ENCODE measurements at places on chromosomes 1 and 21.
A peak's percentile ranks its signal among the peaks of the same experiment; 100 is the strongest.

DNA sequence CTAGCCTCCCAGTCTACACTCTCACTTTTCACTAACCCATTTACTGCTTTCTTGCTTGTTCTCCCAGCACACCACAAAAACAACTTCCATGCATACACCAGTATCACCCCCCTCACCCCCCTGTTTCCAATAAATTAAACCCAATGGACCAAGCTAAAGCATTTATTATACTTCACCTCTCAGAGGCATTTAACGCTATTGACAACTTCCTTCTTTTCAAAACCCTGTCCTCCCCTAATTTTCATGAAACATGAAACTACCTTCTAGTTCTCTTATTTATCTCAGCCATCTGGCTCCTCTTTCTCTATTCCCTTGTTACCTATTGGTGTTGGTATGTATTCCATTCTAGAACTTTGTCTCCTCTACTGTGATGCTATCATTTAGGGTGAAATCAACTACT lies 32.3 kb downstream of the PTPRC start:
- DNase-seq, result no peak

DNA sequence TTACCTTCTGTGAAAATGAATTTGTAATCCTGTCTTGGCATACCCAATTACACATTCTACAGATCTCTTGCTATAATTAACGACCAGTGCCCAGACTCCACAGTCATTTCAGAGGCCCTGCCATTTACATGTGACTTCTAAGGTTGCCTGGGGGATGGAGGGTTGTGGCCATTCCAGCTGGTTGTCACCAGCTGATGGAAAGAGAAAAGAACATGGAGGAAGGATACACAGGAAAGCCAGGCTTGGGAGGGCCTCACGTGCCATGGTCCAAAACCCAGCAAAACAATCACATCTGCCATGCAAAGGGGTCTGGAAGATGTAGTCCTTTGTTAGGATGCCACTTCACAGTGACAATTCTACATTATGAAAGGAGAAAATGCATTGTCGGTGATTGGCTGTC lies 59.3 kb downstream of the LAMC2 start:
- no peak for DNase-seq

DNA sequence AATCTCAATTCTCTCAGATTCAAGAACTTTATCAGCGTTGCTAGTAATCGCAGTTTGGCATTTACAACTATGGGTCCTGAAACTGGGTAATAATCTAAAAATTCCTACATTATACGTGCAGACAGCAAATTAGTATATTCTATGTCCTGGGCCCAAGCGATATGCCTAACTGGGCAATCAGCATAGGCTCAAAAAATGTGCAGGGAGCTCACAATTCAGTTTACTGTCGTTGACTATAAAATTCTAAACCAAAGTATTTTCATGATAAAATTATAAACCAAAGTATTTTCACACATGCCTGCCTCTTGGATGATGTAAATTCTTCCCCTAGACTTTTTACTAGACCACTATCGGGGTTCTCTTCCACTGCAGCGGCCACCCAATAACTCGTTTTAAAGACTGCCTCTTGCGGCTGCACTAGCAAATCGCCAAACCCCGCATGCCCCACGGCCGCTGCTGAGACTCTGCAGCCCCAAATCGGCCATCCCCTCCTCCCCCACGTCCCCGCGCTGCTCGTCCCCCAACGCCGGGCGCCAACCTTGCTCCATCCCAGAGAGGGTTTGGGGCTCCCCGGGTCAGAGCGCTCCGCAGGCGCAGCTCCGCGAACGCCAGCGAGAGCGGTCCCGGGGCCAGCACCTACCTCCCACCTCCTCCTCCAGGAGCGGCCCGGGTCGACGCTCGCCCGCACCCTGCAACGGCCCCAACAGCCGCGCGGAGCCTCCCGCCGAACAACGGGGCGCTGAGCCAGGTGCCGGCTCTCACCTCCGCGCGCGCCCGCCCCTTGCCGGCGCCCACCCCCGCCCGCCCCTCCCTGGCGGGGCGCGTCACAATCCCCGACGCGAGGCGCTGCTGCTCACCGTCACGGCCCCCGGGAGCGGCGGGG lies 506 bp downstream of the SSX2IP start:
- peak; percentile 16 for DNase-seq

DNA sequence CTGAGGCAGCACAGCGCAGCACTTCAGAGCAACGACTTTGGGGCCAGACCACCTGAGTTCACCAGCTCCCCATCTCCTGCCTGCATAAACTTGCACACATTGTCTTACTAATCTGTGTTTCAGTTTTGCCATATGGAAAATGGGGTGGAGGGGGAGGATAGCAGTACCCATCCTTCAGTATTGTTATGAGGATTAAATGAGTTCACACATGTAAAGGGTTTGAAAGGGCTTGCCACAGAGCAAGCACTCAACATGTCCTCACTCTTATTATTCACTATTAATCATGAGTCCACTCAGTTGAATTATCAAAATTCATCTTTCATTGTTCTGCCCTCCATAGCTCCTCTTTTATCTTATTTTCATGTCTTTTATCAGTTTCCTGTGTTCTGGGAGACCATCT lies 40.1 kb upstream of the BMP8B start:
- DNase-seq, result no peak

GRCh38 chr1:173294843-173295242 lies 87.7 kb upstream of the TNFSF4 start:
- no peak for DNase-seq

DNA sequence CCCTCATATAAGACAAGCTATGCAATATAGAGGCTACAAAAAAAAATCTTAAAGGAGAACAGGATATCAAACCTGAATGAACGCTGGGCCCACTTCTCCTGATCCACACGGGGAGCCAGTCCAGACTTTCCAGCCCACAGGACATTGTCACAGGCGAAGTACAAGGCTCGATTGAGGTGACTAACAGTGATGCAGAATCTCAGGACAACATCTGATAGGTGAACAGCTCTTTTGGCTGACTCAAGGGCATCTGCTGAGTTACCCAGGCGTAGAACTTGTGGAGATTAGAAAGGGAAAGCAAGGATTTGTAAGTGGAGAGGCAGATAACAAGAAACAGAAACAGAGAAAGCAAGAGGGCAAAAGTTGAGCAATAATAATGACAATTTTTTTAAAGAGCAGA lies 1.8 kb downstream of the PEX11B start:
- peak; percentile 21 for DNase-seq

DNA sequence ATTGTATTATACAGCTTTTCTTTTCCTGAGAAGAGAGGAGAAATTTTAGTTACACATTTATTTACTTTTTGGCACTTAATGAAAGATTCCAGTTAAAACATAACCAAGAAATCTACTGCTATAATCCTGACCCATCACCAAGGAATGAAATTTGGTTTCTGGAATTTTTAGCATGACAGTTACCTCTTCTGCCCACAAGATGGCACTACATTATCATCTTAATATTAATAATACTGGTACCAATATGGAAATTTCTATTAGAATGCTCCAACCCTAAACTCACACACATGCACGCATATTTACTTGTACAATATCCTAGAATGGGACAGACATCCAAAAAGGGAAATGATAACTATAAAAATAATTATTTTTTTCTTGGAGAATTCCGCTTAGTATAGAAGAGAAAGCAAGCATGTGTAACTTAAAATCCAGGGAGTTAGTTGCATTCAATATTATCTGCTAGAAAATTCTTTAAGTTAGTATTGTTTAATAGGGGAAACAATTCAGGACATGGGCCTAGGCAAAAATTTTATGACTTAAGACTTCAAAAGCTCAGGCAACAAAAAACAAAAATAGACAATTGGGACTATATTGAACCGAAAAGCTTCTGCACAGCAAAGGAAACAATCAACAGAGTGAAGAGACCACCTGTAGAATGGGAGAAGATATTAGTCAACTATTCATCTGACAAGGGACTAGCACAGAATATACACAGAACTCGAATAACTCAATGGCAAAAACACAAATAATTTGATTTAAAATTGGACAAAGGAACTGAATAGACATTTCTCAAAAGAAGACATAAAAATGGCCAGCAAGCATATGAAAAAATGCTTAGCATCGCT lies 37.4 kb downstream of the MAP3K21 start:
- DNase-seq, result peak; percentile 15

DNA sequence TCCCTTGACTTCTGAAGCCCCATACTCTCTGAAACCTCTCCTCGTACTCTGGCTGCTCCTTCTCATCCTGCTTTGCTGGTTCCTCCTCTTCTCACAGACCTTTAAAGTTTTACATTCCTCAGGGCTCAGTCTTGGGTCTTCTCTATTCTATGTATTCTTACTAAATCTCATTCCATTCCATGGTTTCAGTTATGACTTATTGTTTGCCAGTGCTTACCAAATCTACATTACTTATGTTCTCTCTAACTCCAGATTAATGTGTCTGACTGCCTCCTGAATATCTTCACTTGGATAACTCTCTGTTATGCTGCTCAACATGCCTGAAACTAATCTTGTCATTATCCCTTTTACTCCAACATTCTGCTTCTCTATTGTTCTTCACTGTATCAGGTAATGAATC lies 5.4 kb upstream of the SLC35D1 start:
- DNase-seq, result no peak

GRCh38 chr1:28296401-28297261 lies 32.2 kb upstream of the MED18 start:
- no peak for DNase-seq

- no peak for DNase-seq
Measured at GRCh38 chr1:53634571-53634979, 104.4 kb downstream of the GLIS1 start.

DNA sequence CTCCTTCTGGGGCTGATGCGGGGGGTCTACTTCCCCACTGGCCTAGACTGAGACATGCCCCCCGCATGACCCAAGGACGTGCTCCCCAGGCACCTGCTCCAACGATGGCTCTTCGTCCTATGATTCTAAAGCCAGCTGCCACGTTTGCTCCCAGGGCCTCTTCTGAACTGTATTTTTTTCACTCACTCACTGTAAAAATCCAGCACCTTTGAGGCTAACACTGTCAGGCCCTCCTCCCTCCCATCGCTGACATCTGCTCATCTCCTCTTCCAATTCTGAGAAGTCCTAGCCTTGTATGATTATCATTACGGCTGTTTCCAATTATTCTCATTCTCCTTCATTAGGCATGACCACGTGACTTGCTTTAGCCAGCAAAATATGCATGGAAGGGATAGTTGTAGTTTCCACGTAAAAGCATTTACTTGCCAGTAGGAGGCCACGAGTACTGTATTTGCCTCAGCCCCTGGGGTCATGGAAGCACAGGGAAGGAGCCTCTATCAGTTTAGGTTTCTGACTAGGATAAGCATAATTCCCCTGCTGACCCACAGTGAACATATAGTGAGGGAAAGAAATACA lies 19.1 kb upstream of the EDN2 start:
- no peak for DNase-seq

- no peak for DNase-seq
Measured at GRCh38 chr1:156673387-156674121, 3.7 kb downstream of the NES start.

DNA sequence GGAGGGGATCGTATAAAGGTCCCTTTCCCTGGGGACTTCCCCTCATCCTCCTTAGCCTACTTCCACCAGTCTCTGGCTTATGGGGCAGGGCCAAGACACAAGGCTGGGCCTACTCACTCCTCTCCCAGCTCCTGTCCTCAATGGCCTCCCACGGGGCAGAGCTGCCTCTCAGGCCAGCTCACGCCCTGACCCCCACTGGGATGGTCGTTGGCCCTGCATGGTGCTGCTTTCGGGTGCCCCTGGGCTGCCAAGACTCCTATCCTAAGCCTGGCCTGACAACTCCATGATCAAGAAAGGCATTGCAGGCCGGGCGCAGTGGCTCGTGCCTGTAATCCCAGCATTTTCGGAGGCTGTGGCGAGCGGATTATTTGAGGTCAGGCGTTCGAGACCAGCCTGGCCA lies 6.2 kb downstream of the CPLANE2 start:
- DNase-seq, result no peak

DNA sequence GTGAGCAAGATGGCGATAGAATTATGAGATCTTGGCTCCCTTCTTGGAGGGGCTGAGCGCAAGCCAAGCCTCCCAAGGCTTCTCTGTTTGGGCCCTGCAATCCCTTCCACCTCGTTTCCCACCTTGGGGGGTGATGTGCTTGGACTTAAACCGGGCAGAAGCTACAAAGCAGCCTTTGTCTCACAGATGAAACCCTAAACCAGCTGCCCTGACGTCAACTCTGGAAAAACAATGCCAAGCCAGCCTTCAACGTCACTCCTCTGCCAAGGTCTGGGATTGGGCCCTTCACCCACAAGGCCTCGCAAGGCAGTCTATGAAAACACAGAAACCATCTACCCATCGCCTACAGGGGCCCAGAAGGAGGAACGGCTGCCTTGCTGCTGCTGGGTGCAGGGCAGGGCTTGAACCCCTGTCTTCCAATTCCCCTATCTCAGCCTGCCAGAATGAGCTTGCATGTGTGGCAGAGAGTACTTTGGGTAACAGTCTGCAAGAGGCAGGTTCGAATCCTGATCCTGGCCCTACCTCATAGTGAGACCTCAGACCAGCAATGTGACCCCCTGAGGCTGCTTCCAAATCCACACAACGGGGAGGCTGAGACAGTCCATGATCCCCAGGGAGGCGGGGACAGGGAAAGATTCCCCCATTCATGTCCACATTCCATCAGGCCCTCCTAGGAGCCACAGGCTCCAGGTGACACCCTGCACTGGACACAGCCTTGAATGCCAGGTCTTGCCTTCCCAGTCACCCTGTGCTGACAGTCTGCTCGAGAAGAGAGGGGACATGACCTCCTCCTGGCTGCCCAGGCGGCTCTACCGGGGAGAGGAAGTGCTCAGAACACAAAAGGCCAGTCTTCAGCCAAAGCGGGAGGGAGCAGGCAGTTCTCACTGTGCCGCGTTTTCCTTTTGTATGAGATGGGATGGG lies 15.0 kb downstream of the IFFO2 start:
- DNase-seq, result peak; percentile 98

- DNase-seq, result no peak
Measured at GRCh38 chr1:64487061-64487460, 17.1 kb downstream of the CACHD1 start.

DNA sequence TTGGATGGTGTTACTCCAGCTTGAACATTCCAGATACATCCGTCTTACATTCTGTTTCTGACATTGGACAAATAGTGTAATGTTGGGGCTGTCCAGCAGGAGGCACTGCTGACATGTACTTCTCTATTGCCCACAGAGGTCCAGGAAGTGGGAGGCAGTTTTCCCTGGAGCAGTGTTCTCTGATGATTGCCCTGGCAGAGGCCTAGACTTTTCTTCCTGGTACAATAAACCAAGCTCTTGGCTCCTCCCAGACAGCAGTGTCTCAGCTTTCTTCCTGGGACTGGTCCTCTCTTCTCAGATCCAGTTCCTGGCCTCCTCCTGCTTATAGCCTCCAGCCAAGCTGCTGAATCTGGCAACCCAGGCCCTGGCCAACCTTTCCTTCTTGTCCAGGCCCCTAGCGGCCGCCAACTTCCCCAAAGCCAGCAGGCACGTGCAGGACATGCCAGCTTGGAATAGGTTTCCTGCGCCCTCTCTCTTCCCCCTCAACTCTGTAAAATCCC lies 14.9 kb upstream of the IFNLR1 start:
- DNase-seq, result peak; percentile 89

GRCh38 chr1:28521502-28522164 lies 15.8 kb downstream of the RCC1 start:
- DNase-seq, result no peak

GRCh38 chr1:184242507-184242943 lies 144.3 kb upstream of the C1orf21 start:
- peak; percentile 79 for DNase-seq

- DNase-seq, result no peak
Measured at GRCh38 chr1:219731771-219732170, 118.9 kb upstream of the ZC3H11B start.
